ENCODE measurements at places on chromosomes 11 and 22.

GRCh38 chr11:58471892-58472291, 29.9 kb upstream of the OR5B12 start:
- DNase-seq, result no peak

DNA sequence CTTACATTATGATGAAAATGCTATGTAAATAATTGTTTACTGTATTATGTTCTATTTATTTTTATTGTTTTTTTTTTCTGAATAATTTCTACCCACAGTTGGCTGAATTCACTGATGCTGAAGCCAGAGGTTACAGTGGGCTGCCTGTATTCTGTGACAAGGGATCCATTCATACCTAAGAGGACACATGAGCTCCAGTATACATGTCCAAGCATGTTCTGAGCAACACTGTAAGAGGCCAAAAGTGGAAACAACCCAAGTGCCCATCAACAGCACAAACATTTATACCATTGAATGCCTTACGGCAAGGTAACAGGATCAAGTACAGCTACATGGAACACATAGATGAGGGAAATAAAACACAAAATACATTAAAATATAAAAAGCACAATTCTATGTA, 1.4 kb upstream of the SRSF8 start:
- DNase-seq, result no peak

- no peak for DNase-seq
Measured at GRCh38 chr11:64604458-64605243, 13.6 kb downstream of the SLC22A12 start.

GRCh38 chr22:30535182-30535581, 11.4 kb downstream of the SEC14L6 start:
- DNase-seq, result no peak

- no peak for DNase-seq
Measured at GRCh38 chr22:43510281-43511070, 98.7 kb downstream of the MPPED1 start.

DNA sequence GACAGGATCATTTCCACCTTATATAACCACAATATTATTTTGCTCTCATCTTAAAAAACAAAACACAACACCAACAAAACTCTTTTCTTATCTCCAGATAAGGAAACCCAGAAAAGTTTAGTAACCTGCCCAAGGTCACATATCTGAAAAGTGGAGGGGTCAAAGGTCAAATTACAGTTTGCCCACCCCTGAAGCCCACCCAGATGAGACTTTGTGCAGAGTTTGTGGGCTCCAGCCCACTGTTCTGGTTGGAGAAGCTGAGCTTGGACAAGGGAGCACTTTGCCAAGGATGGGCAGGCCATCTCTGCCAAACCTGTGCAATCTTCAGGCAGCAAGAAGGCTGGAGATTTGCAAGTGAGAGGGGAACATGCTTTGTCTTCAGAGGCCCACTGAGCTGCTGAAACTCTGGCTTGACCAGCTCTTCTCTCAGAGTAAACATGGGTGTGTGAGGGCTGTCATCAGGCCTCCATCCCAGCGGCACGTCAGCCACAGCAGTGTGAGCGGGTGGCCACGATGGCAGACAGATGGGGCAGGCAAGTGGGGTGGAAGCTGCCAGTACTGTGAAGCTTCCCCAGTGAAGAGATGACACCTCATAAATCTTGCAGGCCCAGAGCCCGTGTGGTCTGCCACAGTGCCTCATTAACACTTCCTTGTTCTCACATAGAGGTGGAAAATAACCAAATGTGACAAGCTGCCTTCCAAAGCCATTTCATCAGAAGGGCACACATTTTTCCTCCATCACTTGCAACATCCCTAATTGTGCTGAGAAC, 111.8 kb downstream of the CCDC81 start:
- no peak for DNase-seq

DNA sequence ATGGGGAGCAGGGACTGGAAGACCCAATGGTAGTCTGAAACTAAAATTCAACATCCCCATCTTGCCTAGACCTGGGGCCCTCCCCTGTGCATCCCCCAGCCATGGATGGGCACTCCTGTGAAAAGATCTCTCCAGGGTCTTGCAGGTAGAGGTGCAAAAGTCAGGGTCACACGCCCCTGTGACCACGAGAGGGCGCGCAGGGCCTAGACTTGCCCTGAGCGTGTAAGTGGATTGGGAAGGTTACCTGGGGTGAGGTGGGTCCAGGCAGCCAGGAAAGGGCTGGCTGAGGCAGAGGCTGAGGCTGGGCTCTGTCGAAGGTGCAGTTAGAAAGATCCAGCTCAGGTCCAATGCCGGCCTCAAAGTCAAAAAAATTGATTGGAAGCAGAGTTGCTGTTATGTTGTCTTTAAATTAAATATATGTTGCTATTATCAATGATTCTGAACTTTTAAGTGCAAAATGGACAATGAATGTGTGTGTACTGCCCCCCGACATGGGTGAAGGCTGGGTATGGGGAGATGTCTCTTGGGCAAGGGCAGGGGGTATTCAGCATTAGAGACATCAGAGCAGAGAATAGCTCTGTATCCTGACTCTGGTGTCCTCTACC, 4.8 kb upstream of the POU2F3 start:
- peak; percentile 45 for DNase-seq

GRCh38 chr22:36386900-36387708, 663 bp downstream of the MYH9 start:
- no peak for DNase-seq

- DNase-seq, result no peak
Measured at GRCh38 chr11:78313181-78313795, 104.3 kb downstream of the GAB2 start.

GRCh38 chr11:131066551-131066950, 150.3 kb upstream of the SNX19 start:
- DNase-seq, result no peak

DNA sequence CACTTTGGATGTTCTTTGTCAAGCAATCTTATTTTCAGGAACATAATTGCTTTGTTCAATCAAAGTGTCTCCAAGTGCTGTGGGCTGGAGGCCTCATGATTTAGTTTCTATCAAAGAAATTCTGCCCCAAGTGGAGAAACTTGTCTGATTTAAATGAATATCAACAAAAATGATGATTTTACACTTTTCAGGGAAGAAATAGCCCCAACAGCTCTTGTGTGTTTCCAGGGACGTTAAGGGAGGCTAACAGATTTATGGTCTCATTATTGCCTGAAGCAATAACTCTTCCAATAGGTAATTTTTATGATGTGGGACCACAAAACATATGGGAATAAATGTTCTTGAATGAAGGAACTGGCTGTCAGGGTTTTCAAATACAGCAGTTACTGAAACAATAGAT, 699.1 kb downstream of the FAM181B start:
- no peak for DNase-seq

DNA sequence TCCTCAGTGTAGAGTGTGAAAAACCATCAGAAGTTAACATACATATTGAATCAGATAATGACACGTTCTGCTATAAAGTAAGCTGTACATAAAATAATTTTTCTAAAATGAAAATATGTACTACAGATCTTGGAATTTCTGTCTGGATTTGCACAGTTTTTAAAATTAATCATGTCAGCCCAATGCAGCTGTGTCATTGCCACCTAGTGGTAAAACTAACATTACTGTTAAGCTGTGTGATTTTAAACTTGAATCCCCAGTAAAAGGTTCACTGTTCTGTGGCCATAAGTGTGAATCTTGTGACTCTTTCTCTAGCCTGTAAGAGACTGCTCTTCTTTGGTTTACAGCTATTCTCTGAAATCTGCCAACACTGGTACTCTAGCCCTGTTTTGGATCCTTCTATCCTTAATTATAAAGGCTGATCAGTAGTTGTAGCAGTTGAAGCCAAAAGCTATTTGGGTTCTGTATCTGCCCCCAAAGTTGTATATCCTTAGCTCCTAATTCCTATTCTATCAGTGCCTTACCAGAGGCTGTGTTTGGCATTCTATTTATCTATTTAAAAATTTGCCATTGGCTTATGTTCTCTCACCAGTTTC, 4.0 kb downstream of the JRKL start:
- no peak for DNase-seq

- no peak for DNase-seq
Measured at GRCh38 chr22:33012833-33013450, 45.2 kb downstream of the SYN3 start.

DNA sequence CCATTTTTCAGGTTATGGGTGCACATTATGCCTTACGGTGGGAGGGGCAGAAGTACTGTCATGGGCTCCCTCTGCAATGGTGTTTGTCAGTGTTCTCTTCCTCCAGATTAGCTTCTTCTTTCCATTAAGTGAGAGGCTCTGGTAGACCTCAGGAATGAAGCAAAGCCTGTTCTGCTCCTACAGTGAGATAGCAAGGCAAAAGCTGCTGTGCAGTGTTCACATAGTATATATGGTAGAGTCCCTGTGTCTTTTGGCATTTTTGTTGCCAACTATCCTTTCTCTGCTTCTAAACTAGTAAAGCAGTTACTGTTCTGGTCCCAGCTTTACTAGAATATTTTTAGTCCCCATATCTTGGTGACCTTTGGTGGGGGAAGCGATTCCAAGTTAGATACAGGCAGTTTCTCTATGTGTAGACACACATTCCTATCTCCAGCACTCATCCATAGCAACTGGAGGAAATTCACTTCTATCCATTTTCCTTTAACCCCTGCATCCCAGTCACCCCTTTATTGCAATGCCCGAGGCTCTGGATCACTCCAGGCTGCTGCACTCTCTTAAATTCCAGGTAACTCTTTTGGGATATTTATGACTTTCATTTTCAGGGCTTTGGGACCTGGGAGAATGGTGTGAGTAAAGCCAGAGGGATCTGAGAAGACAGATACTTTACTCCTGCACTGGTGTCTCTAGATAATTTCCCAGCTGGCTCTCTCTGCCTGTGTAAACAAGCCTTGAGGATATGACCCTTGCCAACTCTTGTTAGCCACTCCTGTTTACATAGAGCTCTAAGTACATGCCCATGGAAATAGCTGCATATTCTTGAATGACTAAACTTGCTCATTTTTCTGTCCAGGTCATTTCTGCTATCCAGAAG, 3.9 kb upstream of the TRIM34 start:
- DNase-seq, result no peak

- no peak for DNase-seq
Measured at GRCh38 chr11:65851083-65851579, 6.8 kb downstream of the CFL1 start.

DNA sequence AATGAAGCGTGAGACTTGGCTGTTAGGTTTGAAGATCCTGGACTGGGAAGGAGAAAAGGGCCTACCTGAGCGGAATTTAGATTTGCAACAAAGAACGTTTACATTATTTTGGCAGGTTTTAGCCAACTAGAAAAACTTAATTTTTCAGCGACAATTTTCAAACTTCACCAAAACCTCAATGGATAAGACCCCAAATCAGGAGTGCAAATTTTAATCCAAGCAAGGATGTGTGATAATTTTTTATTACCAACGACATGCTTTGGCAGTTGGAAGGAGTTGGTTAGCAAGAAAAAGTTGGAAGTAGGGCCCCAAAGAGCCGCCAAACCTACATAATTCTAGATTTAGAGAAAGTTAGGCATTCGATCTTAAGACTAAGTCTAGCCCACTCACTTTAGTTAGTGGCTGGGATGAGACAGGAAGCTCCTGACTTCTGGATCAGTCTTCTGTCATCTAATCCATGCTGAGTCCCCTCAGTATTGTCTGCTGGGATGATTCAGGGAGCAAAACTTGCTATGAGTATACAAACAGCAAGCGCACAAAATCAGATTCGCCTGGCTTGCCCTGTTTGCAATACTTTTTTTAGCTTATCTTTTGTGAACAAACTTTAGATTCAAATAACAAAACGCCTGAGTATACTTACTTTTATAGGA, 787 bp upstream of the RDX start:
- DNase-seq, result no peak

DNA sequence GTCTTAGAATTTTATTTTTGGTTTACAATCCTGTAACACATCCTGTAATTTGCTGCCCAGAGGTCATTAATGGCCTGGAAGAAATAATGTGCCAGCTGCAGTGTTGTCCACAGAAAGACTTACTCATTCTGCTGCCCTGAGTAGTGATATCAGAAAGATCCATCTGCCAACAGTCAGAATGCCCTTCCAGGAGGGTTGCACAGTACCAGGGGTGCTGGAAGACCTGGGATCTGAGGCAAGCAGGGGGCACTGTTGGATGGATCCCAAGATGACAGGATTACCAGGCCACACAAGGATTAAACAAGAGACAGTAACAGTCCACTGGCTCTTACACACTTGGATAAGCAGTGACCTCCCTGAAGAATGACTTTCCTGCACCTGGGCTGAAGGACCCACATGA, 93.8 kb upstream of the TOP3B start:
- DNase-seq, result no peak

DNA sequence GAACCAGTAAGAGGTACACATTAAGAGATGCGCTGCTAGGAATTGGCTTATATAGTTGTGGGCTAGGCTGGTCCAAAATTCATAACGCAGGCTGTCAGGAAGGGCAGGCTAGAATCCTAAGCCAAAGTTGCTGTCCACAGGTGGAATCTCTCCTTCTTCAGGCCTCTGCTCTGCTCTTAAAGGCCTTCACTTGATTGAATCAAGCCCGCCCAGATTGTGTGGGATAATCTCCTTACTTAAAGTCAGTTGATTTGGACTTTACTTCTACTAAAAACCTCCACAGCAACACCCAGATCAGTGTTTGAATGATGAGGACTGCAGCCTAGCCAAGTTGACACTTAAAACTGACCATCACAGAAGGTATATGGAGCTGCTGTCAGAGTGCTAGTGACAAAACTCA, 68.8 kb downstream of the LRRC32 start:
- DNase-seq, result no peak

DNA sequence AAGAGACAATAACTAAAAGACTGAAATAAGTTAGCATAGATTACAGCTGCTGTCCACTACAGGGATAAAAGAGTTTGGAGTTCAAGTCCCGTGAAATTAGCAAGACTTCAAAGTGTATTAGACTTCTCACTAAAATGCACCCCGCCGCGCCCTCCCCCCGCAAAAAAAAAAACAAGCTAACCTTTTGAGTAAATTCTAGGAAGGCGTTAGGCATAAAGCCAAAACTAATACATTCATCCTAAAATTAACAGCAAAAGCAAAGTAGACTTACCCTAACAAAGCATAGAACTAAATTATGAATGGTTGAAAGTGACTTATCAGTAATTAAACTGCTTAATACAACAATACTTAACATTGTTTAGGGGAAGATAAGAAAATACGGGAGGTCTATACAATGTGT, 581.0 kb upstream of the CHORDC1 start:
- DNase-seq, result no peak

- DNase-seq, result peak; percentile 50
Measured at GRCh38 chr11:67648140-67648795, 2.3 kb downstream of the ACY3 start.

DNA sequence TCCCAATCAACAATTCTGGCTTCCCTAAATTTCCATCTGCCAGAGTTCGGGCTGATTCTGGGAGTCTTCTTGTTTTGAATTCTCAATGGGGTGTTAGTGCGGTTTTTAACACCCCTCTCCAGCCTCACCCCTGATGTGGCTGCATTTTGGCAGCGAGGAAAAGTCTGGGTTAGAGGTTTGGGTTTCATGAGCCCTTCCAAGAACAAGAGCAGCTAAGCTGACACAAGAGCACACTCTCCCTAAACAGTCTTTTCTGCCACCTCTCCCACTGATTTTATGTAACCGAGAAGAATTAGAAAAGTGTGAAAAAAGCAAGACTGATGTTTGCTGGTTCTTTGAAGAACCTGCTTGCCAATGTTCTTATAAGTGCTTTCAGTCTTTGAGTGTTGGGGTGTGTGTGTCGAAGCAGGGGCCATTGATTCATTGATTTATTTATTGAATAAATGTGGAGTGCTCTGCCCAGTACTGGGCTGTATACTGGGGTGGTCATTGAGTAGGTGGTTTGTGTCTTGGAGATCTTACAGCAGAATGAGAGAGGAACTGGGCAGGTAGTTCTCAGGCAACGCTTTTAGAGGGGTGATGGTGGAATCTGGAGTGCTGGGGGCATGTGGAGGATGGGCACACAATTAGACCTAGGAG, 101.5 kb downstream of the TRAF6 start:
- DNase-seq, result no peak

GRCh38 chr11:19025481-19026406, 34.8 kb downstream of the MRGPRX2 start:
- no peak for DNase-seq

Data from activated CD4-positive, alpha-beta T cell treated with anti-CD3 and anti-CD28 coated beads, Interleukin-2, amount 50 U/mL, for 1 hour (primary cell).